ENCODE measurements at places on chromosomes 1 and 21.

DNA sequence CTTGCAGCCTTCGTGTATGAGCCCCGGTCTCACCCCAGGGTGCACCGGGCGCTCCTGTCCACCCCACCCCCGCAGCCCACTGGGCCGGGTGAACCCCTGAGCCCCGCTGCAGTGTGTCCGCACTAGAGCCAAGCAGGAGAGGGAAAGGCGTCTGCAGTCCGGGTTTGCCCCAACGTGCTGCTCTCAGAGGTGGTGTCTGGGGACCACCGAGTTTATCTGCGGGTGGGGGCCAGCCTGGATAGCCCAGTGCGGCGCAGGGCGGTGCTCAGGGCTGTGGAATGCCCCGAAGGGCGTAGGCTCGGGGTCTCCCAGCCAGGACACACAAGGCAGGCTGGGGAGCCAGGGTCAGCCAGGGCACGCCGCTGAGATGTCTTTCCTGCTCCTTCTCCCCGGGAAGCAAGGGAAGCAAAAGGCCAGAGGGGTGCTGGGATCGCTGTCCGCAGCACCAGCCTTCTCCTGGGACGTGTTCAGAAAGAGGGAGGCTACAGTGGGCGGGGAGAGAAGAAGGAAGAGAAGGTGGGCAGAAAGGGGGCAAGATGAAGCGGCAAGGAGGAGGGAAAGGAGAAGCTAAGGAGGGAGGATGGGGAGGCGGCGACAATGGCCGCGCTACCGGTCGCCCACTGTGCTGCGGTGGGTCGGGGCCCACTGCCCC lies 56.6 kb downstream of the MAB21L3 start:
- no peak for DNase-seq

- DNase-seq: no peak
These were observed 115.8 kb upstream of the PBX1 start for GRCh38 chr1:164443166-164443565.

GRCh38 chr1:37926038-37926924 lies 20.6 kb downstream of the INPP5B start:
- no peak for DNase-seq

DNA sequence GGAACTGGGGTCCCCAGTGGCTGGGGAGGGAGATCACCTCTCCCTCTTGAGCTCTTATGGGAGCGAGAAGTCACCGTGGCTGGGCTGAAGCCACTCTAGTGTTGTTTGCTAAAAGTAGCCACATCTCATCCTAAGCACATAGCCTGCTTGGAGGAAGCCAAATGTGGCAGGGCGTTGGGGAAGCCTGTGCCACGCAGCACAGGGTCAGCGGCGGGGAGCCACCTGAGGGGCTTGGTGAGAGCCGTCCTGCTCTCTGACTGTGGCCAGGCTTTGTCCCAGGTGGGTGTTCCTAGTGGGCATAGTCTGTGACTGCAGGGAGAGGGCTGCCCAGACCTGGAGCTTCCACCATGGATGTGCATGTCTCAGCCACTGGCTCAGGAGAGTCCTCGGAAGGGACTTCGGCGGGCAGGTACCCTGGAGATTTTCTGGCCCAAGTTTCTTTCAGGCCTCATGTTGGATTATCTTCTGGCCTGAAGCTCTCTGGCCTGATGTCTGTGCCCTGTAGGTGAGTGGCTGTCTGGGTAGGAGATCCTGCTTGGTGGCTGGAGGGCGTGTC lies 38.9 kb downstream of the MORN1 start:
- DNase-seq: no peak

DNA sequence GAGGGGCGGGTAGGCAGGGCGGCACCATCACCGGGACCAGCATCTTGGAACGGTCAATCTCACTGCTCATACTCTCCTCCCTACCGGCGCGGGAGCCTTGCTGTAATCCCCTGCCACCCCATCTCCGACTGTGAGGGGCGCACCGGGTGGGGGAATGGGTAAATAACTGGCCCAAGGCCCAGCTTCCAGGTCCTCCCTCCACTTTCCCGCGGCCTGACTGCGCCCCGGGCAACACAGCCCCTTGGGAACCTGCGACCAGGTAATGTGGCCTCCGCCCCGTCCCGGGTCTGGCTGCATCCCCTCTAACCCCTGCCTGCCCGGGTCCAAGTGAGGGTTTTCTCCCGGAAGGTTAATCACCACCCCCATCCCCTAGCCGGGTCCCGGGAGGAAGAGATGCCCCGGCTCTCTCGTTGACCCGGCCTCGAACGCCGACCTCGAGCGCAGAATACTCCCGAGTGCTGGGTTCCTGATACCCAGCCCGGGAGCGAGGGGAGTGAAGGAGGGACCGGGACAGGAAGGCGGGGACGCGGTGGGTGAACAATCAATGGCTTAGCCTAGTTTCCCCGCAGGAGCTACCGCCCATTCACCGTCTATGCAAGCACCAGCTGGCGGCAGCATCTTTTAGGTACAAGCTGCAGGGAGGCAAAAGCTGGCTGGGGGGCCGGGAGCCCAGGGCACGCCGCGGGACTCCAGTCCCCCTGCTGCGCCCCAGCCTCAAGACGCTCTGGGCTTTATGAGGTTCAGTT lies 5.9 kb upstream of the LHX9 start:
- DNase-seq: no peak

GRCh38 chr1:8055973-8056372 lies 29.9 kb upstream of the ERRFI1 start:
- no peak for DNase-seq

DNA sequence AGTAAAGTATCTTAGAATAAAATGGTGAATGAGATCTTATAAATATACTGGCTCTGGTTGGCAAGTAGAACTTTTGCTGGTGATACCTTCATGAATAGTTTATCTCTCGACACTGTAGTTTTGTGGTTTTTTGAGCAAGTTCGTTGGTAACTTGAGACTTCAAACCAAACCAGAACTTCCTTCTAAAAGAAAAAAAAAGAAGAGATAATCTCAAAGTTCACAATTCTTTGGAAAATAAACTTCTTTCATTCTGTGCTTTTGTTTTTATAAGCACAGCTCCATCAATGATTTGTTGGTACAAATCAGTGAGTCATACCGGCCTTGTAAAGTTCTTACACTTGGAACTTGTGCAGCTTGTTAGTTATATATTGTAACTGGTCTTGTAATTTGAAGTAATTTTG lies 2.3 kb downstream of the HIPK1 start:
- DNase-seq: peak; percentile 31

DNA sequence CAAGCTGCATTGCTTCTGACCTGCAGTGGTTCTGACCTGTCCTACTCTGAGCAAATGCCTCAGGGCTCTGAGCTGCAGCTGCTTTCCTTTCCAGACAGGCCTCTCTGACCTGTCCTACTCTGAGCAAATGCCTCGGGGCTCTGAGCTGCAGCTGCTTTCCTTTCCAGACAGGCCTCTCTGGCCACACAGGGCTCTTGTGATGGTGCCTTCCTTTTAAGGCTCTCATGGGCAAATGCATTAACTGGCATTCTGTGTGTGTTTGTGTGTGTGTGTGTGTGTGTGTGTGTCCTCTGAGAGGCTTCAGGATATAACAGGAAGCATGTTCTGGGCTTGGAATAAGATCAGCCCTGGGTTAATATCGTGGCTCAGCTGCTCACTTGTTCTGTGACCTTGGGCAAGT lies 131.3 kb downstream of the NTPCR start:
- no peak for DNase-seq

DNA sequence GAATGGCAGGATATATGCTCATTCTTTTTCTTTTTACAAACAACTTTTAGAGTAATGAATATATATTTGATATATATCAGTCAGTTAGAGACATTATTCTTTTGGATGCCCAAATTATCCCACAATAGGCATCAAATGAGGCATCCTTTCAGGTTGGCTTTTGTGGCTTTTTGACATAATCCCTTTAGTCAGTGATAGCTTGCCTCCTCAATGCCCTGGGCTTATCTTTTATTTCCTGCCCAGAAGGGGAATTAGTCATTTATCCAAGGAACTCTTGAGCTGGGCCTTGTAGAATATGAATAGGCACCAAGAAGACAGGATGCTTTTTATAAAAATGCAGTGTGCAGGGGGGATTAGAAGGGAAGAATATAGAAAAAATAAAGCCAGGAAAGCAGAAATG lies 22.2 kb downstream of the EPHX4 start:
- DNase-seq: no peak

DNA sequence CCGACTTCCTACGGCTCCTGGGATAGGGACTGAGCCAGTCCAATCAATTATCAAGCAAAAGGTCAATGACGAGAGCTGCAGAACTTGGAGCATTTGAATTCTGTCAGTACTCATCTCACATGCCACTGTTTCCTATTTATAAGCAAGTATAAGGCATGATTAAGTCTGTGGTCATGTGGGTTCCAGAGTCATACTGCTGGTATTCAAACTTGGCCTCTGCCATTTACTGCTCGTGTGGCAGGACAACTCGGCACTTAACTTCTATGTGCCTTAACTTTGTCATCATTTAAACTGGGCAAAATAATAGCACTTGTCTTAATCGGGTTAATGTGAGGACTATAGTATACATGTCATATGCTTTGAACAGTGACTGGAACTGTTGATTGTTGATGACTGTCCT lies 44.9 kb upstream of the TNFSF18 start:
- DNase-seq: no peak

- DNase-seq: no peak
These were observed 624 bp downstream of the ARHGAP29 start for GRCh38 chr1:94236630-94237290.

DNA sequence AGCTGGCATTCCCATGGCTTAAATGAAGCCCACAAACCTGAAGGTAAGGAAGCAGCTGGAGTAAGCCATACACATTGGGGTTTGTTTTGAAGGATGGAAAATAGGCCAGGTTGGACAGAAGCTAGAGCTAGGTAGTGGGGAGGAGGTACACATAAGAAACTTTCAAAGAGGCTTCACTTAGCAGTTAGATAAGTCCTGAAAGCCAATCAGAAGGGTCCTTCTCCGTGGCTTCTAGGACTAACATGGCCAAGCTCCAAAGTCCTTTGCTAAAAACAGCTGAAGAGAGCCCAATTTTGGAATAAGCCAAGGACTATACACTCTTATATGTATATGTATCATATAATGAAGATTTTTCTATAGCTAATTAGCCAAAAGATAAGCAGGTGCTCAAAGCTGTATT lies 1.8 kb downstream of the EYA3 start:
- DNase-seq: no peak

DNA sequence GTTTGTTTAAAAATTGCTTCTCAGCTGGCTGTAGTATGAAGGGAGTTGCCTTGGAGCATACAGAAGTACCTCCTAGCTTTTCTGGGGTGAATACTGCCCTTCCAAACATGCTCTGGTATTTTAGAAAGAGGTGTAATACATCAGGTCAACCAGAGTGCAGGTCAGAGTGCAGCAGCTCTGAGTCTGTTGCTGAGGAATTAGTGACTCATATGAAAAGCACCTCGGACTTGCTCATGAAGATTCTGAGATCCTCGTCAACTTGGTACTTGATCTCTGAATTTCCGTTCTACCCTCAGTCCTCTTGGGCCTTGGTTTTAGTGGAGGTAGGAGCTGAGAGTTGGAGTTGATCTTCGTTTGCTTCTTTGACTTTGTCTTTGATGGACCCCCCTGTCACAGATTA lies 67.3 kb downstream of the NOS1AP start:
- DNase-seq: no peak

GRCh38 chr21:31329456-31330143 lies 14.5 kb downstream of the TIAM1 start:
- DNase-seq: no peak

DNA sequence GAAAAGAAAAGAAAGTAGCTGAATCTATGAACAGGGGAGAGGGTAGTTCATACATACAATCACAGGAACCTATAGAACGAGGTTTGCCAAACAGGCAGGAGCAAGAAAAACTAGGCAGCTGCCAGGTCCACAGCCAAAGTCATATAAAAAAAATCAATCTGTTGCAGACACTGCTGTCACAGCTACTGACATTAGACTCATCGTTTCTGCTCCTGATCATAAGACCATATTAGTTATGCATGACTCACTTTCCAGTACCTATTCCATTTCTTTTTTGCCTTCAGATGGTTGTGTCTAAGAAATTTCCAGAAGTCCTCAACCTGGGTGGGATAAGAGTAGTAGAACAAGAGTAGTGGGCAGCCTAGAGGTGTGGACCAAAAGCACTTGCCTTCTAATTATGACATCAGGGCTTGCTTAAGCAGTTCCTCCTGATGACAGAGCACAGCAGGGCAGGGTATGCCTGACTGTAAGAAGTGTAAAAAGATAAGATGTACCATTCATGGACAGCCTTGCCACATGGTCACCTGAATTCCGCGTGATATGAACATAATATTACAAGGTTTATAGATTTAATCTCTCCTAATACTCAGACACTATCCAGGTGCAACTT lies 323.2 kb upstream of the SGIP1 start:
- no peak for DNase-seq

- peak; percentile 68 for DNase-seq
These were observed 21.7 kb downstream of the PDXK start for GRCh38 chr21:43740497-43741156.

GRCh38 chr1:12026586-12026985 lies 7.3 kb downstream of the MIIP start:
- DNase-seq: no peak

DNA sequence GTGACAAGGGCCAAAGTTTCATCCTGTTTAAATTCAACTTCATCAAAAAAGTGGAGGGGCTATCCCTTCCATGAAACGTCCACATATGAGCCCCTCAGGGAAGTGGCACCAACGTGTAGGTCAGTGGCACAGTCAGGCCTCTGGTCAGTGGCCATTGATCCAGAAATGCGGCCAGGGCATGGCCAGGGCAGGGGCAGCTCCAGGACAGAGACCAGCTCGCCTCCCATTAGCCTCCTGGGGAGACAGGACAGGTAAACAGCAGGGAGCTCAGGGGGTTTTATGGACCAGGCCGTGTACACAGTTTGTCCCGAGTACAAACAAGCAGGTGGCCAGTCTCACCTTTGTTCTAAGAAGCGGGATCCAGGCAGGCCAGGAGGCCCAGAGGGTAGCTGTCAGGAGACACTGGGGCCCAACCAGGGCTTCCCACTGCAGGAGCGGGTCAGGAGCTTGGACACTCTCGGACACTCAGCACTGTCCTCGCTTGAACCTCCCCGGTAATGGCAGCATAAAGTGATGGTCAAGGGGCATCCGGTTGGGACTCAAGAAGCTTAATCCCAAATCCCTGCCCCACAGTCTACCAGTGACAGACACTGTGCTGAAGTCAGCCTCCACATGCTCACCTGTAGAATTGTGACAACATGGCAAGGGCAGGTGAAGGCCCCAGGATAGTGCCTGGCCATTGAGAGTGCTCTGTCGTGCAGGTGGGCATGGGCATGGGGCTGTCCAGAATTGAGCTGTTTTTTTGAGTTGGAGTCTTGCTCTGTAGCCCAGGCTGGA lies 144.1 kb upstream of the ERRFI1 start:
- DNase-seq: no peak

DNA sequence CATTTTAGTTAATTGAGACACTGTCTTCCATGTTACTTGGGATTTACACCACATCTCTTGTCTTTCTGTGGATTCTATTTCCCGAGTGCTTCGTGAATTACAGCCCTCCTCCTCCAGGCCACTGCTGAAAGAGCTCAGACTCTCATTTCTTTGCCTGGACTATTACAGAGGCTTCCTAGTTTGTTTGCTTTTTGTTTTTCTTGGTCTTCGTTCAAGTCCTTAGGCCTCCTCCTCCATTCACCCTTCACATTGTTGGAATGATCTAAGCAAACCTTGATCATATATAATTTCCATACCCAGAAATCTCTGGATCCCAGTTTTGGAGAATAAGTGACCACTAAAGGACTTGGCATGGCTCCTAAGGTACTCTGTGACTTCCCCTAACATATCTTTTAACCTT lies 94.1 kb downstream of the CNIH3 start:
- DNase-seq: no peak
